NCI-H1092 treated with DMSO at 0.1 percent for 48 hours (cell line): ENCODE measurements at places on chromosomes 13 and 19.

GRCh38 chr19:38355728-38356725 is 18.3 kb upstream of the PSMD8 start:
- DNase-seq, result no peak

DNA sequence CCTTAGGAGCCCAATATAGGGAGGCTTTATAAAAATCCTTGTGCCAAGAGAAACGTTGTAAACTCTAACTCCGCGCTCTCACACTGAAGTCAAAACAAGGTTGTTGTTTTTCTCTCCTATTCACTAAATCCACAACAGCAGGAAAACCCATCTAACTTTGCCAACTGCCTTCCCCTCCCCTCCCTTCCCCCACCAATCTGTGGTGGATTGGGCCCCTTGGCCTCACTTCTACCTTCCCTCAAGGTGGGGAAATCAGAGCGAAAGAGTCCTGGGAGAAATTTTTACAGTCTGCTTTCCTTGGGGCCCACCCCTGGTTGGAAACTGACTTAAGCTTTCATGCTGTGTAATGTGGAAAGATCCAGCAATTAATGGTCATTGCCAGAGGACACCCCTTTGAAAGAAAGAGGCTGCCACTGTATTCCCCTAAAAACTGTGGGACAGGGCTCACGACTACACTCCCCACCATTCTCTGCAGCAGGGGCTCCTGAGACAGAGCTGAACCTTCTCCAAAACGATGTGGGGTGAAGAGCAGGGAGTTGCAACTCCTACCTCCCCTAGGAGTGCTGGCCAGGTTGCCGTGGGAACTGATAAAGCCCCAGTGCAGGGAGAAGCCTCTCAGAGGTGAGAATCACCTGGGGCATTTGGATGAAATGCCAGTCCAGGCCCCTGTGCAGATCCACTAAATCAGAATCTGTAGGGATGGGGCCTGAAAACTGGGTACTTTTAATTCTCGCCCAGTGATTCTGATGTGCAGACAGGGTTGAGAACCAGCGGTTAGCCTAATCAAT is 1.1 kb downstream of the DHRS12 start:
- peak; percentile 39 for DNase-seq

DNA sequence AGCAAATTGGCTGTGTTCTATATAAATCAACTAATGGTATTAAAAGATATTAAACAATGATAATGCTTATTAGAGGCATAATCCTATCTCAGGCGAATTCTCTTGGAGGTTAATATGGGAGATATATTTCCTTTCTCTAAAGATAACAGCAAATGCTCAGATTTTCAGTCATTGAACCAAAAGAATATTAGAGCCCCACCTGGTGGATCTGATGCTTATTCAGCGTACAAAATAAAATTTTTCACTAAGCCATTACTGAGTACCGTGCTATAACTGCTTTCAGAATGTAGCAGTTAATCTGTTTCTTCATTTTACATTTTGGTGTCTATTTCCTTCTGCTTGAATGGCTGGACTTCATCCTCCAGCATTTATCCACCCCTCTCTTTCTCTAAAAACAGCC is 143.3 kb upstream of the IPO5 start:
- no peak for DNase-seq

GRCh38 chr19:19575411-19575810 is 37.3 kb downstream of the CILP2 start:
- DNase-seq, result peak; percentile 14

DNA sequence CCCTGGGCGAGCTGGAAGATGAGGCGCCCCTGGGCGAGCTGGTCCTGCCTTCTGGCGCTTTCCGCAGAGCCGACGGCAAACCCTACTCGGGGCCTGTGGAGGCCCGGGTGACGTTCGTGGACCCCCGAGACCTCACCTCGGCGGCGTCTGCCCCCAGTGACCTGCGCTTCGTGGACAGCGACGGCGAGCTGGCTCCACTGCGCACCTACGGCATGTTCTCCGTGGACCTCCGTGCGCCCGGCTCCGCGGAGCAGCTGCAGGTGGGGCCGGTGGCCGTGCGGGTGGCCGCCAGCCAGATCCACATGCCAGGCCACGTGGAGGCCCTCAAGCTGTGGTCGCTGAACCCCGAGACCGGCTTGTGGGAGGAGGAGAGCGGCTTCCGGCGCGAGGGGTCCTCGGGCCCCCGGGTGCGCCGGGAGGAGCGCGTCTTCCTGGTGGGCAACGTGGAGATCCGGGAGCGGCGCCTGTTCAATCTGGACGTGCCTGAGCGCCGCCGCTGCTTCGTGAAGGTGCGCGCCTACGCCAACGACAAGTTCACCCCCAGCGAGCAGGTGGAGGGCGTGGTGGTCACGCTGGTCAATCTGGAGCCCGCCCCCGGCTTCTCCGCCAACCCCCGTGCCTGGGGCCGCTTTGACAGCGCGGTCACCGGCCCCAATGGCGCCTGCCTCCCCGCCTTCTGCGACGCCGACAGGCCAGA is 6.3 kb downstream of the CILP2 start:
- no peak for DNase-seq

DNA sequence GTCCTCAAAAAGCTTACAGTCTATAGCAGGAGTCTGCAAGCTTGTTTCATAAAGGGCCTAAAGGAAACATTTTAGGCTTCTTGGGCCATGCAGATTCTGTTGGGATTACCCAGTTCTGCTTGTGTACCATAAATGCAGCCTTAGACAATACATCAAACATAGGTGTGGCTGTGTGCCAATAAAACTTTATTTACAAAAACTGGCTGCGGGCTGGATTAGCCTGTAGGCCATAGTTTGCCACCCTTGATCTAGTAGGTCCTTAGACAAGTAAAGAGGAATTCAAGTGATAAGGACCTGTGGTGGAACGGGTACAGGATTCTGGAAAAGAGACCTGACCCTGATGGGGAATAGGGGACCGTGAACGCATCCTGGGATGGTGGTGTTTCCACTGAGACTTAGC is 51.9 kb downstream of the ESD start:
- no peak for DNase-seq

DNA sequence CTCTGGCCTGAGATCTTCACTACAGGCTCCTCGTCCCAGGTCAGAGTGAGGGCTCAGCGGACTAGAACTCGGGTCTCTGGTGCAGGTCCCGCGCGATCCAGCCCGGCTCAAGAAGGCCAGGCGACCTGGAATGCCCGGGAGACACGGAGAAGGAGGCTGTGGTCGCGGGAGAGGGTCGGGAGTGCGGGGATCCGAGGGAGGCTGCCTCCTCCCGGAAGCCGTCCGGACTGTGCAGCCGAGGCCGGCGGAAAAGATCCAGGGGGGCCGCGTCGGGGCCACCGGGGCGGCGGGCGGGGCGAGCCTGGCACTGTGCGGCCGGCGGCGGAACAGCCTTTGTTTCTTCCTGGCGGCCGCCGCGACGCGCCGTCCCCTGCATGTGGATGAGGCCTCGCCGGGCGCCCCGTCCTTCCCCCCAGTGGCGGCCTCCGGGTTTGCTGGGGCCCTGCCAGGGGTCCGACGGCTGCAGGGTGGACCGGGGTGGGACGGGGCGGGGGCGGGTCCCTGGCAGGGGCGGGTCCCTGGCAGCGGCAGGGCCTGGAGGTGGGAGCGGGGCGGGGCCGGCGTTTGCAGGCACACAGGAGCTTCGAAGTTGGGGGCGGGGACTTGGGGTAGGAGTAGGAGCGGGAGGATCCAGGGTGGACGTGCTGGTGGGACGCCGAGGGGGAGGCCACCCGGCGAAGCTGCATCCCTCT is 1.0 kb upstream of the SLC7A10 start:
- DNase-seq, result no peak
